WTC11 (cell line): ENCODE measurements at places on chromosomes 16 and 17.

DNA sequence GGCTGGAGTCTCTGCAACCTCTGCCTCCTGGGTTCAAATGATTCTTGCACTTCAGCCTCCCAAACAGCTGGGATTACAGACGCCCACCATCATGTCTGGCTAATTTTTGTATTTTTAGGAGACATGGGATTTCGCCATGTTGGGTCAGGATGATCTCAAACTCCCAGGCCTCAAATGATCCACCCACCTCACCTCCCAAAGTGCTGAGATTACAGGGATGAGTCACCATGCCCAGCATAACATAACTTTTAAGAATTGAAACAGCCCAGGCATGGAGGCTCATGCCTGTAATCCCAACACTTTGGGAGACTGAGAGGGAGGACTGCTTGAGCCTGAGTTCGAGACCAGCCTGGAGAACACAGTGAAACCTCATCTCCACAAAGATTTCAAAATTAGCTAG lies 2.5 kb downstream of the RSL1D1 start:
- no peak for DNase-seq

- no peak for DNase-seq
Measured at GRCh38 chr17:43680461-43680860, 18.7 kb upstream of the MEOX1 start.

DNA sequence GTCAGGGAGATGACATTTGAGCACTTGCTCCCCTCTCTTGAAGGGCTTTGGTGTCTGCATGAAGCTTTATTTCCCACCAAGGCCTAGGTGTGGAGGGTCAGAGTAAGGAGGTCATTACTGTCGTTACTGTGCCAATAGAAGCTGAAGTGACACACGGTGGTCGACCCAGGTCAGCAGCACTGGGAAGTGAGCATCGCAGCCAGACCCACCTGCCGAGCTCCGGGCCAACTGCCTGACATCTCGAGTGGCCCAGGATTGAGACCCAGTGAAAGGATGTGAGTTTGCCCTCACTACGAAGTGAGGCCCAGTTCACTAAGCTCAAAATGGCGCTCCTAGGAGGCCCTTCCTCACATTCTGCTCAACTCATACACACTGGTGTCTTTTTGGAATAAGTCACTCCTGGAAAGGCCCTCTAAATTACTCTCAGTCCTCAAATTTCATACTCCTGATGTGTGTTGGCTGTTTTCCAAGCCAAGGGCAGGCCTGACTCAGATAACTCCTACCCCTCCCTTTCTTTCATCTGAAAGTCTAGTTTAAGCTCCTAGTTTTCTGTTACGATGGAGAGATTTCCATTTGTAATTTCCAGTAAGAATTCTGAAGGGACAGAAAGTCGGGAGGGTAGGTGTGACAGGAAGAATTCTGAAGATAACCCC lies 200.4 kb downstream of the LGALS9B start:
- DNase-seq, result no peak

GRCh38 chr16:75092777-75093176 lies 23.8 kb downstream of the LDHD start:
- DNase-seq, result no peak

GRCh38 chr16:24645739-24646645 lies 83.5 kb upstream of the TNRC6A start:
- no peak for DNase-seq

DNA sequence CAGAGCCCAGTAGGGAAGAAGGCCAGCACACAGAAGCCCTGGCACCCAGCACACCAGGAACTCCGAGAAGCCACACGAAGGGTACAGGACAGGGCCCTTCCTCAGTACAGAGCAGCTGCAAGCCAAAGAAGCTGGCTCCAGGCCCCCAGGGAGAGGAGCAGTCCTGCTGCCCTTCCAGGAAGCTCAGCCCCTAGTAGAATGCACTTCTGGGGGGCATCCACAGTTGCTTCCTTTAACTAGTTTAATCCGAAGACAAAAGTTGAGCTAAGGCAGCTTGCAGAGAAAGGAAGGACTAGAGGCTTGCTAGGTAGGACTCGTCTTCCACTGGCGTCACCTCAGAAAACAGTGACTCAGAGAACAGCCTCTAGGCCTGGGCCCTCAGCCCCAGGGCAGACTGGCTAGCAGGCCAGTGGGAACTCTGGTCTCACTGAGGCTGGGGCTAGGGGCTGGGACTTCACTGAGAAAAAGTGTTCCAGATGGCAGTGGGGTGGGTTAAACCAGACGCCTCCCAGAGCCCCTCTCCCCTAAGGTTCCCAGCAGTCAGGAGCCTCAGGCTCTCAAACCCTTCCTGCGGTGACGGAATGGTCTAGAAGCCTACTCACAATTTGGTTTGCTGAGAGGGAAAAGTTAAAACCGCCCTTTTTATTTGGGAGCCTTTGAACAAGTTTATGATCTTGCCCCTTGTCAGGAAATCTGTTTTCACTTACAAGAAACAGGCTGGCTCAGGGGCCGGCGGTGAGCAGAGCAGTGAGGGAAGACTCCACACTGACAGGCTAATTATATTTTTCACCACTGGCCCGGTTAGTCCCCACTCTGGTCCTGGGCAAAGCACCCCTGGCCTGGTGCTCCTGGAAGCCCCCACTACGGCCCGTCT lies 41.4 kb downstream of the ACTG1 start:
- DNase-seq, result no peak

DNA sequence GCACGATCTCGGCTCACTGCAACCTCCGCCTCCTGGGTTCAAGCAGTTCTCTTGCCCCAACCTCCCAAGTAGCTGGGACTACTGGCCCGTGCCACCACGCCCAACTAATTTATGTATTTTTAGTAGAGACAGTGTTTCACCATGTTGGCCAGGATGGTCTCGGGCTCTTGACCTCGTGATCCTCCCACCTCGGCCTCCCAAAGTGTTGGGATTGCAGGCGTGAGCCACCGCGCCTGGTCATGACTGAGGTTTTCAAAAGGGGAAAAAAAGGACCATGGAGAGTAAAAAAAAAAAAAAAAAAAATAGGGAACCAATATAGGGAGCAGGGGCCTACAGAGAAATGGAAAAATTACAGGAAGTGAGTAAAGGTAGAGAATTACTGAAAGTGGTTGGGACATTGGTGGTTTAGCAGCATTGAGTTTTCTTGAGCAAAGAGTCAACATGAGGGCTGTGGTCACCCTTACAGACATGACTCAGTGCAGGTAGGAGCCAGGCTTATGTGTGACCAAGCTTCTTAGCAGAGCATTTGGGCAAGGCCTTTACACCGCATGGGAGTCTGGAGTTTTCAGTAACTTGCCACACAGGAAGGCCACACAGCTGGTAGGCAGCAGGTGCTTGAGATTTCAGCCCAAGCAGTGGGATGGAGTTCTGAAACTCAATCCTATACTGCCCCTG lies 447.3 kb downstream of the HS3ST3B1 start:
- DNase-seq, result no peak
